ENCODE measurements at places on chromosomes 6 and 20.

DNA sequence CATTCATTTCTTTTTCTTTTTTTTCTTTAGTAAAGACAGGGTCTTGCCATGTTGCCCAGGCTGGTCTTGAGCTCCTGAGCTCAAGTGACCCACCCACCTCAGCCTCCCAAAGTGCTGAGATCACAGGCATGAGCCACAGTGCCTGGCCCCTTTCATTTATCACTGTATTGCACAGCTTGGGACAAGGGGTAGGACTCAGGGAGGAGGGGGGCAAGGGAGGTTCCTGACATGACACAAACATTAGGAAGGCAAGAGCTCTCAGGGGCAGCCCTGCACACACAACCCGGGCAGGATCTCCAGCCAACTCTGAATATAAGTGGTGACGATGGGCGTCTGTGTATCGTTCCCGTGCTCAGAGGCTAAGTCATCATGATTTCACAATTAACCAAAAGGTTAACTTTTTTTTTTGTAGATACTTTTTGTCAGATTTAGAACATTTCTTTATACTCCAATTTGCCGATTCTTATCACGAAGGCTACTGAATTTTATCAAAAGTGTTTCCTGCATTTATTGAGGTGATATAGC is 19.9 kb downstream of the SLC2A4RG start:
- DNase-seq: no peak

DNA sequence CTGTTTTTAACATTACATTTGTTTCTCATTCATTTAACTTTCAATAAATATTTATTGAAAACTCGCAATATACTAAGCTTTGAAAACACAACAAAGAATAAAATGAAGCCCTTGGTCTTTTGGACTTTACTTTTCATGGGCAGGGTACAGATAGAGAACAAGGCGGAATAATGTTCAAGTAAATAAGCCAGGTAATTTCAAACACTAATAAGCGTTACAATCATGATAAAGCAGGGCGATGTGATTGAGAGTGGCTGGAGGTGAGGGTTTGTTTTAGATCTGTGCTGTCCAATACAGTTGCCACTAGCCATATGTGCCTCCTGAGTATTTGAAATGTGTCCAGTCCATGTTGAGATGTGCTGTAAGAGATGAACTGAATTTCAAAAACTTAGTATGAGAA is 307.1 kb downstream of the ALDH8A1 start:
- no peak for DNase-seq

DNA sequence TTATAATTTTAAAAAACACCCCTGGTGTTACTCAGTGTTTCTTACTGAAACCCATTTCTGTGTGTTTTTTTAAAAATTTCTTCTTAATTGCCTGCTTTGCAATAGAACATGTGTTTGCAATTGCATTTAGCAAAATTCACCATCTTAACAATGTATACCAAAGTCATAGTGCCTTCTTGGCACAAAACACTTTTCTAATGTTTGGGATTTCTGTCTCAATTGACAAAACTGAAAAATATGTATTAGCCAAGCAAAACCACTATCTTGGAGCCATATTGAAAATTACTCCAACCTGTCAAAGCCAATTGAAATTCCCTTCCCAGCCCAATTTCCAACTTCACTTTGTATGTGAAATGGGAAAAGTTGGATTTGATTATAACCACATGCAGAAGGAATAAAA is 88.4 kb upstream of the RSPO3 start:
- no peak for DNase-seq

DNA sequence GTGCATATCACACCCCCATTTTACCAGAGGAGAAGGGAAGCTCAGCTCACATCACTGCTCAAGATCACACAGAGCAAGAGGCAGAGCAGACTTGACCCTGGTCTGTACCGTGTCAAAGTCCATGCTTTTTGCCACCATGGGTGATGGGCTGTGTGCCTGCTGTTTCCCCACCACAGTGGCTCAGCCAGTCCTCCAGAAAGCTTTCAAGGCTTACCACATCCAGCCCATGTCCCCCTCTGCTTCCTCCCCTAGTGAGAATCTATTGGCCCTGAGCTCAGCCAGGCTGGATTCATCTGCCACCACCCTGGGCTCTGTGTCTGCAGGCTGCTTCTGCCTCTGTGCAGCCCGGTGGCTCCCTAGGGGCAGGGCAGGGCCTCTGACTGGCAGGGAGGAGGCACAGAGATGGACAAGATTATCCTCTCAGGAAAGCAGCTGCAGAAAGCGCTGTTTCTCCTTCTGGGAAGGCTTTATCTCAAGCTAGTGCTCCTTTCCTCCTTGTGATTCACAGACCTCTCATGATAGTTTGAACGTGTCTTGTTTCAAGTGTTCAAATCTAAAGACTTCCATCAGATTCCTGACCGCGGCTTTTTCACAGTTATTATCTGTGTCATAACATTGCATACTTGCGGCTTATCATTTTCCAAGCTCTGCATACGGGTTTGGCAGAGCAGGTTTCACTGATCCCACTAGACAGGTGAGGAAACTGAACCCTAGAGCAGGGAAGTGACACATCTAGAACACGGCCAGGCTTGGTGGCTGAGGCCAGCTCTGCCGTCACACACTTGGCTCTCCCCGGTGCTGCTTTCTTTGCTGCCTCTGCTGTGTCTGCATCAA is 37.4 kb downstream of the VEGFA start:
- no peak for DNase-seq

- DNase-seq: no peak
These were observed 136.0 kb downstream of the HFE start for GRCh38 chr6:26223228-26223627.

GRCh38 chr6:156395276-156395675 is 381.9 kb upstream of the ARID1B start:
- no peak for DNase-seq

- DNase-seq: no peak
These were observed 428.1 kb upstream of the NOX3 start for GRCh38 chr6:155883741-155884140.

DNA sequence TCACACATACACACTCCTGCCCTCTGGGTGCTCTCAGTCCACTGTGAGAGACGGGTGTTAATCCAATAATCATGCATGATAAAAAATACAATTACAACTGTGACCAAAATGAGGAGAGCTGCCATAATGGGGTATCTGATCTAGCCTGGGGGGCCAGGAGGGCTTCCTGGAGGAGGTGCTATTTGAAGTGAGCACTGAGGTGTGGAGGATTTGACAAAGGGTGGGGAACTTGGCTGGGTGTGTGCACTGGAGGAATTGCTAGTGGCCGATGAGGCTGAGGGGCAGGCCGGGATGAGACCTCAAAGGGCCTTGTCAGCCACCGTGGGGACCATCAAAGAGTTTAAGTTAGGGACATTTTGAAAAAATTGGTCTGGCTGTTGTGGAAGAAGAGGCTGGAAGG is 34.8 kb downstream of the VSTM2L start:
- DNase-seq: no peak

- DNase-seq: no peak
These were observed 231.8 kb upstream of the QKI start for GRCh38 chr6:163182696-163183095.

DNA sequence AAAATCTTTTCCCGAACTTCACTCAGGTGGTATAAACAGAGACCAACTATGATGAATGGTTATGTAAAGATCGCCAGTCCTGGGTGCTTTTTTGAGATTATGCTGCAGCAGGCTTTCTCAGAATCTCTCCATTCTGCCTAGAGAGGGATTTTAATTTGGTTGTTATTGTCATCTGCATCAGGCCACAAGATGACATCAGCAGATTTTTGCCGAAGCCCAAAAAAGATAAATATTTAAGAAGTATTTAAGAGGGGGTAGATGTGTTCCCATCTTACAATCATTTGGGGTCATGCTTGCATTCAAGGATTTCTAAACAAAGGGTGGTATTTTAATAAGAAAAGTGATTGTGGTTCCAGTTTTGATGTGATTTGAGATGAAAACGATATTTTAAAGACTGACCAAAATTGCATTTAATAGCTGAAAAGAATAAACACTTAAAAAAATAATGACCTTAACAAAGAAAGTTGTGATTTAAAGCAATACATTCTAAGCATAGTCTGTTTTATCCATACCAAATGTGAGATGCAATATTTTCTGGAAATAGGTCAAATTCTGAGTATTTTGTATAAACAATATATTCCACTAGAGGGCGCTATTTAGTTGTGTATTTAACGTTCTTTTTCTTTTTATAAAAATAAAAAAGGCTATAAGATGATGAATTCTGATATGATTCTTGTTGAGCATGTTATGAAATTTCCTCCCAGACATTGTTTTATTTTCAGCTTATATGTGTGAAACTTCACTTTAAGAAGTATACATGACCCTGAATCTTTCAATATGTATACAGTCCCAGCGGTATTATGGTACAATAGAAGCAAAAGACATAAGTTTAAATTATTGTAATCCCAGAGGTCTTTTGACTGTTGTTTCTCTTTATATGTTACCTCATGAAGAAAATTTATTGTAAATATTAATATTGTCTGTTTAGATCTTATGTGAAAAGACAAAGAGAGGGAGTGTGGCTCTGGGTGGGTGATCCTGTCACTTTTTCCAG is 51.0 kb upstream of the ZFP64 start:
- no peak for DNase-seq

- DNase-seq: no peak
These were observed 69.3 kb downstream of the ABHD12 start for GRCh38 chr20:25321262-25321831.

DNA sequence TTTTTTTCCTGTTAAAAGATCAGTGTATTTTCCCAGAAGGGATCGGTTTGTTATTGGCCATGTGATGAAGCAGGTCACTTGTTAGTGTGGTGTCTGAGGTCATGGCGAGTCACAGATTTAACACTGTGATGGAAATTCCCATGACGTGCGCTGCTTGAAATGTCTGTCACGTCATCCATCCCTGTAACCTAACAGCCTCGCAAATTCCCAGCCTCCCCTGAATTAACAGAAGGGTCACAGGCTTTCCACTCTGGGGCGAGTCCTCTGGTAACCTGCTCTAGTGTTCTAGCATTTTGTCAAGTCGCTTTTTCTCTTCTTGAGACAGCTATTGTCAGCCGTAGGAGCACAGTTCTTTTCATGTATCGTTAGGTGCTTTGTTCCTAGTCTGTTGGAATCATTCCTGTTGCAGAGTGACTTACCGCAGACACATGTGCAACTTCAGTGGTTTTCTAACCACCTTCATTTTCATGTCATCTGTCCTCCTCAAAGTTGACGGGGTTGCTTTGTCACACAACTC is 137.2 kb downstream of the MAP3K4 start:
- no peak for DNase-seq

- DNase-seq: no peak
These were observed 153.9 kb downstream of the SOX4 start for GRCh38 chr6:21747441-21747840.

DNA sequence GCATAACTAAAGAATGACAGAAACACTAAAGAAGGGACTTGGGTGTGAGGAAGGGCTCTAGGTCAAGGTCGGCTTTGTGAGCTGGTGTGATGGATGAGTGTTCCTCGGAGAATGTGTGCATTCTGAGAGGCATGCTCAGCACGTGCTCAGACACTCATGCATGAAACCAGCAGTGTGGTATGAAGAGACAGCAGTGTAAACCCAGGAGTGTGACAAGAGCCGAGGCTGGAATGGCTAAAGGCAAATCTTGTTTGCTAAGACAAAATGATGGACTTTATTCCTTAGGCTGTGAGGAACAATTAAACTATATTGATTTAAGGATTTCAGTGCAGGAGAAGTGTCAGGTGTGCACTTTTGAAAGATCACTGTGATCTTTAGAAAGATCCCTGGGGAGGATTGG is 107.4 kb upstream of the MAP7 start:
- DNase-seq: no peak

DNA sequence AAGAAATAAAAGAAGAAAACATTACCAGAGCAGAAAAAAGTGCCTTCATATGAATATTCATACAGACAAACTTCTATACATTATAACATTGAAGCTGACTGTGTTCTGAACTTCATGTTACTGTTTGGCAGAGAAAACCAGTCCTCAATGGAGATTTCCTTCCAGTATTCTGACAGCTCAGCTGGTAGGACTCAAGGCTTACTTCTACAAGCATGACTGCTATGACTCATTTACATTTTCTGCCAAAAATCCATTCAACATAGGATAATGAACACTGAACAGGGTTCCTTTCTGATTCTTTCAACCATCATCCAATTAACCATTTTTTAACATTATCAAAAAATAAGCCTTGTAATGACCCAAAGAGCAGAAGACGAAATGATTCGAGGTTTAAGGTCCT is 25.4 kb downstream of the COL9A1 start:
- DNase-seq: no peak

Data from stimulated activated CD8-positive, alpha-beta memory T cell treated with anti-CD3 and anti-CD28 coated beads, Interleukin-4, amount 100 ng/mL, for 4 hours (primary cell).